ENCODE measurements at places on chromosomes 16 and 17.

DNA sequence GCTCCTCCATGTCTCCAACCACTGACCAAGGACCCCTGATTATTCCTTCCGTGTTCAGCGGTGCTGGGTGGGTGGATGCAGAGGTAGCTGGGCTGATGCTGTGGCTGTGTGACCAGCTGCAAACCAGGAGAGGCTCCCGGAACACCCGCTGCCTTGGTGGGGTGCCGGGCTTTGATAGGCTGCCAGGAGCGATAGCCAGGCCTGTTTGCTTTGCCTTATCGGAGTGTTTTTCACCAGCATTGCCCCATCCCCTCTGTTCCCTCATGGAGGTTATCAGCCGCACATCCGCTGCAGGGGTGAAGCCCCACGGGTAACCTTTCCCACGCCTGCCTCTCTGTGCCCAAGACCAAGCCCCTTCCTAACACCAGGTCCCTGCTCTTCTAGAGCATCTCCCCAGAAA is 354.3 kb downstream of the C16orf95 start:
- no peak for DNase-seq

- DNase-seq: no peak
These were observed 1.8 kb downstream of the SYNGR3 start for GRCh38 chr16:1991588-1991947.

- DNase-seq: no peak
These were observed 9.3 kb downstream of the ZACN start for GRCh38 chr17:76088041-76088867.

DNA sequence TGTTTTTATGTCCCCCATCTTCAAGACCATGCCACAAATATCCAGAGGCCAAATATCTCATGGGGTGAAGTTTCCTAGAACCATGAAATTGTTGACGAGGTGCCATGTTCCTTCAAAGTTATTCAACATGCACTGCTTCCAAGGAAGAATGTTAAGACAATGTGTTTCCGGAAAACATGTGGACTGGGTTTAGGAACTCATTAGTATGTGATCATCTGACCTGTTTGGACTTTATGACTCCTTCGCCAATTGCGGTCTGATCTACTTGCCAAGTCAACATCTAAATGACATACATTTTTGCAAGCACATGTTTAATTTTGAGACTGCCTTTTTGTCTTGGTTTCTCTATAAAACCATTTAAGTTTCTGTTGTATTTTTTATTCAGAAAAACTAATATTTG is 234.8 kb downstream of the MAF start:
- DNase-seq: no peak

- no peak for DNase-seq
These were observed 15.1 kb downstream of the CDH11 start for GRCh38 chr16:65106757-65107156.

DNA sequence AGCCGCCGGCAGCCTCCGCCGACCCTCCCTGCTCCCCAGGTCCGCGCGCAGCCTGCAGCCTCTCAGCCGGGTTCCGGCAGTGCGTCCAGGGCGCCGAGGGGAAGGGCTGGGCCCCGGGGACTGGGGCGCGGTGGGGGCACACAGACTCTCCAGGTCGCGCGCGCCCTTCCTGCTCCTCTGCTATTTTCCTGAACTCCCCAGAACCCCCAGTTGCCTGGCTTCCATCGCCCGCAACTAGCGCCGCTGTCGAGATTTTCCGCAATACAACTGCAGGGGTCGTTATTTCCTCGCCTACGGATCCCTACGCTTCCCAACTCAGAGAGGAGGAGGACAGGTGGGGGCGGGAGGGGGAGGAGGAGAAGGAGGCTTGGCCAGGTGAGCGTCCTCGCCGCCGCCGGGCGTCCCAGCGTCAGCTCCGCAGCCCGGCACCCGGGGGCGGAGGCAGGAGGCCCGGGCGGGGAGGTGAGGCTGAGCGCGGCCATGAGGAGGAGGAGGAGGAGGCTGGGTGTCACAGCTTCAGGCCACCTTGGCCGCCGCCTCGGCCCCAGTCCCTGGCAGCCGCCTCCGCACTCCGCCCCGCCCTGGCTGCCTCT is at the start of gene CA10:
Gene CA10 (minus strand): TSS at position 265 of the 593 bp plus-strand sequence.
- DNase-seq: no peak

GRCh38 chr16:58859958-58860669 is 126.0 kb upstream of the GOT2 start:
- no peak for DNase-seq
